Glomerular endothelial cell (primary cell): ENCODE measurements at places on chromosomes 6 and 20. TPM values are rescaled to one million over a fixed set of nuclear protein-coding genes. Genes with fewer than 3 reads are reported as not detected.

DNA sequence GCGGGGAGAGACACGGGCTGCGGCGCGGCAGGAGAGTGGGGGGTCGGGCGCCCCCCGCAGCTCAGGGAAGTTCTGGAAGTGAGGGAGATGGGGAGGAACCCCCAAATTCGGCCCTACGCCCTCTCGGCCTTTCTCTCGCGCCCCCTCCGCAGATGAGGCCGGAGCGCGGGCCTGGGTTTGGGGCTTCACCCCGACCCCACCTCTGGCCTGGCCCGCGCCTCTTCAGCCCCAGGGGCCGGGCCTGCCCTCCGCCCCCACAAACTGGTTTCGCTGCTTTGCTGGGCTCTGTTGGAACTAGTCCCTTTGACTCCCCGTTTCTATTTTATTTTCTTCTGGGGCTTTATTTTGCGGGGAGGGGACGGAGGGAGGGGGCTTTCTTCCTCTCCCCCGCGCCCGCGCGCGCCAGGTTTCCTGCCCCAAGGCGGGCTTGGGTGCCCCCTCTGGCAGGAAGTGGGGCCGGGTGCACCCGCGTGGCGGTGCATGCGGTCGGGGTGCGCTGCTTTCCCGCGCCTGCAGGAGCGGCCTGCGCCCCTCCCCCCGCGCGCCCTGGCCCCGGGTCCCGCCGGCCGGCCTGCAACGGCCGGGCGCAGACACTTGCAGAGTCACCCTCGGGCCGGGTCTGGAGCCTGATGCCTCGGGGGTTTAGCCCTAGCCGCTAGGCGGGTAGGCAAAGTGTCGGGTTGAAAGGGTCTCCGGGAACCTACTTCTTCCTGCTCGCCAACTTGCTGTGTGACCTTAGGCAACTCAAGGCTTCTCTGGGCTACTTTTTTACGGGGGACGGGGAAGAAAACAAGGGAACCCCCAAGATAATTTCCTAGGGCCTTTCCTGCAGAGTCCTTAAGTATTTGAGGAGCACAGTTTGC is 1.3 kb downstream of the HMGA1 start:
- DNase-seq, result no peak

- DNase-seq, result no peak
Measured at GRCh38 chr20:10596710-10597121, 77.1 kb downstream of the JAG1 start.

GRCh38 chr6:114142258-114142657 is 171.3 kb upstream of the HDAC2 start:
- no peak for DNase-seq

DNA sequence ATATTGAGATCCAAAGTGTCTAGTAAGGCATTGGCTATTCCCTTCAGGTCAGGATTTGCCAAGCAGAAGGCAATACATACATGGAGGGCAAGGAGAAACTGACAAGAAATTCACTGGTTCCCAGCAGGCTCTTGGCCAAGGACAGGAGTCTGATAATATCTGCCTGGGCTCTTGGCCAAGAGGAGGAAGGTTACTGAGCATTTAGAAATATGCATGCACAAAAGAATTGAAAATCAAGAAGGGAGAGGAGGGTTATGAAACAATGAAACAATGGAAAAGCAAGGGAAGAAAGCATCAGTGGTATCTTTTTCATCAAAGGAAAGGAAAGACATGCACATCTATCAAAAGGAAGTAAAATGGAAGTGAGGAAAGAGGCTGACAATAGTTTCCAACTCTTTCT is 42.4 kb downstream of the ARHGAP18 start:
- no peak for DNase-seq

- DNase-seq, result no peak
Measured at GRCh38 chr6:169723991-169724493, 258 bp downstream of the PHF10 start.

- DNase-seq, result no peak
Measured at GRCh38 chr20:31846793-31847138, 1.4 kb upstream of the FOXS1 start.

- no peak for DNase-seq
Measured at GRCh38 chr20:33531047-33531877, 41.4 kb downstream of the CBFA2T2 start.

DNA sequence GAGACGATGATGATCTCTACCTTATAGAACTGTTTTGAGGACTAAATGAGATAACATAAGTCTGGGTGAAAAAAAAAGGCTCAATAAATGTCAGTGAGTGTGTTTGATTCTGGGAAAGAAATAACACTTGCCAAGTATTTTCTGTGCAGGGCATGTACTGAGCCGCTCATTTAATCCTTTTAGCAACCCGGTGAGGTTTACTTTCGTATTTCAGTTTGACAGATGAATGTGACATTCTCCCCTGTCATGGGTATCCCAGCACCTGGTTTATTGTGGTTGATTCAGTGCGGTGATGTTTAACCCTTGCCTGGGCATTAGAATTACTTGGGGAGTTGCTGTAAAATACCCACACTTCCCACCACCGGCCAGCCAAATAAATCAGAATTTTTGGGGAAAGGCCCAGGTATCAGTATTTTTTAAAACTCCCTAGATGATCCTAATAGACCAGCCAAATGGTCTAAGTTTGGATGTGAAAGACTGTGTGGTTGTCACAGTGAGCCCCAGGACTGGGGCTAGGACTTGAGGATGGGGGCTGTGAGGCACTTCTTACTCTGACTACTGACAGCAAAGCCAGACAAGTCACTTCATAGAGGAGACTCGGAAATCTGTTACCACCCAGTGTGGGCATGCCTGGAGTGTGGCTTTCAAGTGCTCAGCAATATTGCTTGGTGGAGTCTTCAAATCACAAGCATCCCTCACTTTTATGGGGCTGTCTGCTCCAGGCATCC is 100.2 kb upstream of the KCNG1 start:
- no peak for DNase-seq

- no peak for DNase-seq
Measured at GRCh38 chr6:15947923-15948322, 181.0 kb upstream of the MYLIP start.

DNA sequence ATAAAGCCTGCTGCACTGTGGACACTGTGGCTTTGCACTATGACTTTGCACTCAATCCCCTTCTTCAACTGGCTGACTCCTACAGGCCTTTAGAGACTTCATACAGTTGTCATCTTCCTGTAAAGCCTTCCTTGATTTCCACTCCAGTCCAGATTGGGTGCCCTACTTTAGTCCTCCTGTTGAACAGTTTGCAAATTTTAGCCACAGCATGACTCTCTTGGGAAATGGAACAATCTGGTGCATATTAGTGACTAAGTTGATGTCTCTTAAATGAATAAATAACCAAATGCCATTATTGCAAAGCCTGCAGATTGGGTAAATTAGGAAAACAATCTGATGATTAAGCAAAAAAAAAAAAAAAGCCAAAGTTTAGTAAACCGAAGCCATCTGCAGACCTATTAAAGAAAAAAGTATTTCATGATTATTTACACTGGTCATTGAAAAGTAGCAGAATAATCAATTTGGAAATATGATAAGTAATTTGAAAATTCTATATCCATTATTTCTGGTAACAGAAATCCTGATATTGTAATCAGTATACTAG is 12.6 kb downstream of the PLCB4 start:
- DNase-seq, result no peak

The C6orf52 gene
- 1.9 and 3.4 TPM in 2 replicates for total RNA-seq

The C4A gene
- total RNA-seq, result 1.3 and 1.8 TPM in 2 replicates
